ENCODE measurements at places on chromosomes 3 and 15.

GRCh38 chr3:180408654-180409053 is 193.3 kb upstream of the TTC14 start:
- no peak for DNase-seq

DNA sequence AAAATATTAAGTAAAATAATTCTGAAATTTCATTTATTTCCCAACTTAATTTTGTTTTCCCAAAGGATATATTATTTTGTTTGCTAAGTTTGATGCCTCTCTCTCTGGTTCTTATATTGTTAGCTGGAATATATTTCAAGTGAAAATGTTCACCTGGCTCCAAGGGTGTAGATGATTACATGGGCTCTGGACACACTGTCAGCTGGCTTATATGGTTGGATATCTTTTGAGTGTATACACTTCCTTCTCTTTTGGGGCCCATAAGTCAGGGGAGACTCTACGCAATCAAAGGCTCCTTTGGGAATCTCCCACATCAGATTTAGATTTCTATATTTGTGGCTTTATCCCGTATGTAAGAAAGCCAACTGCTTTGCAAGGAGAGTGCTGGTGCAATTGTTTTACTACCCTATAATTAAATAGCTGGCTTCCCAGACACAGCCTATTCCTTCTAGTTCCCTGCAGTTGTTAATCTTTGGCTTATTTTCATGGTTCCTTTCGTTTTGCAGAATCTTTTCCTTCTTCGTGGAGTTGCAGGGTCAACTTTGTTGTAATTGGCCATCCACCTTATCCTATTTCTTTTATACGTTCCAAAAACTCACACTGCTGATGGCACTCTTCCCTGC is 225.7 kb downstream of the DPH6 start:
- no peak for DNase-seq

GRCh38 chr15:101099183-101099582 is 152.7 kb downstream of the CHSY1 start:
- DNase-seq, result no peak

DNA sequence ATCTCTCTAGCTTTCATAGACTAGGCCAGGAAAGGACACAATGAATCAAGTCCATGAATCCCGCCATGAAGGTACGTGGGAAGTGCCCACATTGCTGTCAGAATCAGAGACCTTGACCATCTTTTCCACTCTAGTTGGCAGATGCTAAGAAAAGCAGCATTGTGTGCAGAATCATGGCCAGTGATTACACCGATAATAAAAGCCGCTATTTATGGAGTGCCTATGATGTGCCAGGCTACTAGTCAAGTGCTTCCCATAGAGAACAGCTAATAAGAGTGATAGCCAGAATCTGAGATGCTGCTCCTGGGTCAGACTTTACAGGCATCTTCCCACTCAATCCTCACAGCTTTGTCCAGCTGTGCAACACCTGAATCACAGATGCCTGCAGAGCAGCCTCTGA is 13.2 kb upstream of the RPL32 start:
- DNase-seq, result no peak

- no peak for DNase-seq
These were observed 29.2 kb upstream of the IGDCC4 start for GRCh38 chr15:65451989-65452388.

GRCh38 chr3:146142757-146143156 is 18.2 kb downstream of the PLOD2 start:
- no peak for DNase-seq

- no peak for DNase-seq
These were observed 18.2 kb downstream of the OR5K4 start for GRCh38 chr3:98371853-98372252.

DNA sequence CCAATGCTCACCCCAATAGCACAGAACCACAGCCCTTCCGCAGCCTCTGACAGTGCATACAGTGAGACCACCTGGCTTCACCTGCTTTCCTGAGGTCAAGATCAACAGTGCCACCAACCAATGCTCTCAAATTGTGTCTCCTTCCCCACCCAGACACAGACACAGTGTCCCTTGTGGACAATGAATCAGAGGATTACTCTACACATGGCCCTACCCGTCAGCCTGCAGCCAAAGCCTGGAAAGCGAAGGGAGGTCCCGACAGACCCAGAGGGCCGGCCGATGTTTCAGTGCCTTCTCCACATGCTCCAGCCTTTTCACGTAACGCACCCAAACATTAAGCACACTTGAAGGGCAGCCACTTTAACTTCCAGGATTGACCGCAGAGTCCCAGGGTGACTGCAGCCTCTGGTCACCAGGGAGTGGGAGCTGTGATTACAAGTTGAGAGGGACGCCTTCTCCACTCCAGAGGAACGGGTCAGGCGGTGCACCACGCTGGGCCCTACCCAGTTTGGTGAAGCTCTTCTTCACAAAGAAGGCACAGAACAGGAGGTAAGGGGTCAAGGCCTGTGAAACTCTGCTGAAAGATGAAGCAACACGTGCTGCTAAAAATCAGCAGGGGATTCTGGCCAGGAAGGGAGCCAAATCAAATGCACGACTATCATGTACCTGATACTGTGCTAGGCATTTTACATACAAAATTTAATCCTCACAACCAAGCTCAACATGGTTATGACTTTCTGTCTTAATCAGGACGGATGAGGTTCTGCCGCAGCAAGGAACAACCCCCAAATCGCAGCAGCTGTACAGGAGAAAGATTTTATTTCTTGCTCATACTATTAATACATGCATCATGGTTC is 17.2 kb downstream of the KLHL25 start:
- no peak for DNase-seq

- no peak for DNase-seq
These were observed 78.3 kb downstream of the SMAD6 start for GRCh38 chr15:66780172-66780972.
